ENCODE measurements at places on chromosomes 5 and 9. TPM values are rescaled to one million over a fixed set of nuclear protein-coding genes. Genes with fewer than 3 reads are reported as not detected.

LPCAT1 gene
- 22.2 TPM for total RNA-seq

DNA sequence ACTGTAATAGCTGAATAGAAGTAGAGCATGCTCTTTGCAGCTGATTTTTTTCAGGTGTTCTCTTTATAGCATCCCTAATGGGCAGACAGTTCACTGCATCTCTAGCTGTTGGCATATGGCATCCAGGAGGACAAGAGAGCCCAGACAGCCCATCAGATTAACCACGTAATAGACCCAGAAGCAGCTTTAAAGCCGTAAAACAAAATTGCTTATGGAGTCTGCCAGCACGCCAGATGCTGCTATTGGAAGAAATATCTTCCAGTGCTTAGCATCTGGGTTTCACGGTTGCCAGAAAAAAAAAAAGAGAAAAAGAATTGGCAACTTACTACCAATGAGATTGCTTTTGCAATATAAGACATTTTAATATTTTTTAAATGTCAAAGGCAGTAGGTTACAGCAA is 869.4 kb upstream of the NUDT12 start:
- DNase-seq = no peak

GRCh38 chr5:110879675-110880074 is 140.9 kb downstream of the SLC25A46 start:
- no peak for DNase-seq

DNA sequence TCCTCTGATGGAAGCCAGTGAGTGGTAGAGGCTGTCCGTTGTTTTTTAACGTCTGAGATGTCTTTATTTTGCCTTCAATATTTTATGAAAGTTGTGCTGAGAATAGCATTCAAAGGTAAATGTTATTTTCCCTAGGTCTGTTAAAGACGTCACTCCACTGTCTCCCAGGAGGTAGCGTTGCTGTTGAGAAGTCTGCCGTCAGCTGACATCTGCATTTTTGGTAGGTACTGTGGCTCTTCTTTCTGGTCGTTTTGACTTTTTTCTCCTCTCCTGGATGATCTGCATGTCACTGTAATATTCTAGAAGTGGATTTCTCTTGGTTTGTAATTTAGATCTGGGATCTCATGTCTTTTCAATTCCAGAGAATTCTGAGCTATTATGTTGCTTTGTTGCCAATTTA is 26.4 kb downstream of the SURF6 start:
- DNase-seq = no peak

DNA sequence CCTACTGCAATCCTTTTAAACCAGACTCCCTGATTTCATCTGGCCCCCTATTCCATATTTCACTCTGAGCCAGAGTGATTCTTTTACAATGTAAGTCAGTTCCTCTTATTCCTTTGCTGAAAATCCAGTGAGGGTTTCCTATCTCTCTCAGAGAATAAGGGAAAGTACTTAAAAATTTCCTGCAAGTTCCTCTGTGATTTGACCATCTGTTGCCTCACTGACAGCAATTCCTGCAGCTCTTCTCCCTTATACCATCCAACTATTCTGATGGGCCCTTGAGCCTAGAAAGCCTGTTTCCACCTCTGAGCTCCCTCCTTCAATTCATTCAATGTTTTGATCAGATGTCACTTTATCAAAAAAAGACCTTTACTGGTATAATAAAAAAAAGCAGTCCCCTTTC is 317.1 kb upstream of the CCNH start:
- DNase-seq = no peak

DNA sequence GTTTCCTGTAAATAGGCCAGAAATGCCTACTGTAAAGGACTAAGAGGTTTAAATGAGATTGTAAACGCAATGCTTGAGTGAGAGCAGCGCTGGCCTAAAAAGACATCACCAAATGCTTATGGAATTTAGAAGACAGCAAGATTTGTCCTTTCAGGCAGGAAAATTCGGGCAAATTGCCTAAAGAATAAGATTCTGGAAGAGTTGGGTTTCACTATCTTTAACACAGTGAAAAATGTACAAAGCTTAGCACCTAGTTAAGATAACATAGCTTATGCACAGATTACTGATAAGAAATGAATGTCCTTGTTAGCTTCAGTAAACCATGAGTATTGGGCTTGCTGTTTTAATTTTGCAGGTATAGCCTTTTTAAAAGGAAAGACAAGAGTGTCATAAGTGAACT is 4.7 kb downstream of the FKBP15 start:
- no peak for DNase-seq

ARID3C gene
- total RNA-seq = not detected

STRBP gene
- 2.5 TPM for total RNA-seq

DNA sequence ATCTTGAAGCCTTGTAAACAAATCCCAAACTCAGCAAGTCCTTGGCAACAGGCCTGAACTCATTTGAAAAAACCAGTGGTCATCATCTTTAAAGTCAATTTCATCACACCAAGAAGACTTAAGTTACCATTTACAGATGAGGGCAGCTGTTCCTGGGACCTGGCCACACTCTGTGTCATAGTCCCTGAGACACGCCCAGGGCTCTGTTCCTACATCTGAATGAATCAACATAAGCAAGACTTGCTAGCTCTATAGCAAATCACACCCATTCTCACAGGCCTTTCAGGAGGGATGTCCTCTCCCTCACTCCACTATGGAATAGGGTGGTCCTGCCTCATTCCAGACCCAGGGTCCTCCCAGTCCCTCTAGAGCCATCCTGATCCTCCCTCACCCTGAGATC is 142.8 kb downstream of the NSG2 start:
- DNase-seq = no peak

DNA sequence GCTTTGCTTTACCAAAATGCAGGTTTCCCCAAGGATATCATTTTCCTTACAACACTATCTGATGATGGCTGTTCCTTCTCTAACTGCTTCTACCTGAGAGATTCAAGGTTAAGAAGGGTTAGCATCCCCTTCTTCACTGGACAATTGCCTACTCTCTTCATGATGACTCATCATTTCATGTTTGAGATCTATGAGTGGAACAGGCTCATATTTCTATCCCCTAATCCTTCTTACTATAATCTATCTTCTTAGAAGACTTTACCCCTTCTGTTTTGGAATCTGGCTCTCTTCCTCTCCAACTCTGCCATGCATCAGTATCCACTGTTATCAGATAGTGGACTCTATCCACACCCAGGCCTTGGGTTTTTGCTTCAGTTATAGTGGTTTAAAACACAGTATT is 54.3 kb downstream of the NR3C1 start:
- peak; percentile 37 for DNase-seq

- DNase-seq = peak; percentile 65
These were observed 115.4 kb downstream of the ZNF608 start for GRCh38 chr5:124630767-124631704.

DNA sequence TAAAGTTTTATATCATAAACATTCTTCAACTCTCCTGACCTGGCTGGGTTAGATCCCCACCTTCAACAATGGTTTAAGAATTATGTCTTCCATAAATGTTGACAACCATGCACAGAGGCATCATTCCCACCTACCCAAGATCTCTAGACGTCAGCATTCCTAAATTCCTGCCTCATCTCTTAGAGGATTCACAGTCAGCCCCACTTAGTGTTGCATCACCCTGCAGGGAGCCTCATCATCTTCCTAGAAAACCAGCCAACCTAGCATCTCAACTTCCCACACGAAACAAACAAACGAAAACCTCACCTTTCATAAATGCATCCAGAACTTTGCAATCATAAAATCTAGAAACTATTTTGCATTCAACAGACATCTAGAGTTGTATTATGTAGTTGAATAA is 816.1 kb upstream of the C9orf72 start:
- no peak for DNase-seq

PCDHA9 gene
- under 0.01 TPM for total RNA-seq

SIT1 gene
- not detected for total RNA-seq

FOXD4L6 gene
- total RNA-seq = not detected

DNA sequence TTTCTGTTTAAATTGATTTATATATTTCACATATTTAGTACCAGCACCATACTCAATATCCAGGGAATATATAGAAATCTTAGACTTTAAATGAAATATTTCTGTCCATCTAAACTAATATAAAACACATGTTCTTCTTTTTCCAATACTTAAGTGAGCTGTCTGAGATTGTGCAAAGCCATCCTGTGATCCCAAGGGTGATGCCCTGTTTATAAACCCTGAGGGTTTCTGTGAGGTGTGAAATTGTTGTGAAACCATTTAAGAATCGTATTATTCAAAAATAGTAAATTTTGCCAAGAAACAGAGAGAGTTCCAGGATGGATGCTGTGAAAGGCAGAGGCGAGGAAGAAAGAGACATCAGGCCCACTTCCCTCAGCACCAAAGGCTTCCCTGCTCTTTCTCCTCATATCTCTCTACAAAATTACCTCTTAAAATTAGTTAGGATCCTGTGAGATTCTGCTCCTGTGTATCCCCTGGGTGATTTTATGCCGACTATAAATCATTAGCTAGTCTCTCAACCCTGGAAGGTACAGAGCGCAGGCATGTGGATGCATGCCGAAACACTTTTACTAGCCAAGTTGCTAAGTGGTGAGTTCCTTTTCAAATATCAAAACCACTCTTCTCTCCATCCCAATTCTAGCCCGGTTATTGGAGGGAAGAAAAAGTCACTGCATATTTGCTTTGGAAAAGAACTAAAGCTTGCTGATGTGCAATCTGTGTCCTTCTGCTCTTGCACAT is 183.0 kb downstream of the GLIS3 start:
- DNase-seq = no peak

NUDT12 gene
- 10.0 TPM for total RNA-seq

GRCh38 chr9:126919193-126919592 is 4.6 kb downstream of the RALGPS1 start:
- no peak for DNase-seq

GRCh38 chr9:93656426-93657239 is 80.2 kb downstream of the PHF2 start:
- no peak for DNase-seq

GRCh38 chr5:149895416-149896345 is 48.9 kb downstream of the PDE6A start:
- peak; percentile 10 for DNase-seq

UBE2B gene
- total RNA-seq = 6.3 TPM

DNA sequence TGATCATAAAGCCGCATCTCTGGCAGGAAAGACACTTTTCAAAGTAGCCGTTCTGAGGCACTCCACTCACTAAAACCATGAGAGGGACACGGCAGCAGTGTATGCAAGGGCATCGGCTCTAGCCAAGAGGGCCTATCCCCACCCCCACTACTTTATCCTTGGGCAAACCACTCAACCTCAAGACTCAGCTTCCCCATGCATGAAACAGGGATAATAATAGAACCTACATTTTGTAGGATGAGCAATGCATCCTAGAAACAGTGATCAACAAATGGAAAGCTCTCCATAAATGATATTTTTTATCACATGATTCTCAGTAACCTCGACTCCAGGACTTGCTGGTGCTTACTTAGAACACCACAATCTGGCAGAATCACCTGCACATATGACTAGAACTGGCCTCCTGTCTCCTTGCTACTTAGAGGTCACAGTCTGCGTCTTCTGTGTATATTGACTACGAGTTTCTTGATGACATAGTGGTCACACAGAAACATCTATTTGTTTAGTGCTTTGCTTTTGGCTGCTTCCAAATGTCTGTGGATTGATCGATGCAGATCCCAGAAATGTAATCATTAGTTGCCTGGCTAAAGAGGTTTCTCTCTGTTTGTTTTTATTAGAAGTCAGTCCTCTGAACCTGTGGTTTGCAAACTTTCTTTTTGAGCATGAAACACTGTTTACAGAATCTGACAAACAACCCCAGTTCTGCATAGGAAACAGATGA is 102.1 kb downstream of the LHFPL2 start:
- peak; percentile 75 for DNase-seq

DNA sequence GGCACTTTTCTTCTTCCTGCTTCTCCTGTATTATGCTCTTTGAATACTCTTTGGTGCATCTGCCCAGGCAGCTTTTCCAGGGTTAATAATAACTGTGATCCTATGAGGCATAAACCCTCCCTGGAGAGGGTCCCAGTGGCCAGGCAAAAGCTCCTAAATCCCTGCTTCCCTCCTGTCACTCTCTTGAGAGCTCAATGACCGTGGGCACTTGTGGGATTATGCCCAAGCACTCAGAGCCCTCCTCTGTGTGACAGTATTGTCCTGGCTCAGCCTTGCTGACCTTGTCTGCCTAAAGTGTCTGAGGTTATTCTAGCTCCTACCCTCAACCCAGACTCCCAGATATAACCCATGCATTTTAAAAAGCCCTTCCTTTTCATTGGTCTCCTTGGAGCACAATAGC is 51.9 kb downstream of the GALNT10 start:
- DNase-seq = no peak

DNA sequence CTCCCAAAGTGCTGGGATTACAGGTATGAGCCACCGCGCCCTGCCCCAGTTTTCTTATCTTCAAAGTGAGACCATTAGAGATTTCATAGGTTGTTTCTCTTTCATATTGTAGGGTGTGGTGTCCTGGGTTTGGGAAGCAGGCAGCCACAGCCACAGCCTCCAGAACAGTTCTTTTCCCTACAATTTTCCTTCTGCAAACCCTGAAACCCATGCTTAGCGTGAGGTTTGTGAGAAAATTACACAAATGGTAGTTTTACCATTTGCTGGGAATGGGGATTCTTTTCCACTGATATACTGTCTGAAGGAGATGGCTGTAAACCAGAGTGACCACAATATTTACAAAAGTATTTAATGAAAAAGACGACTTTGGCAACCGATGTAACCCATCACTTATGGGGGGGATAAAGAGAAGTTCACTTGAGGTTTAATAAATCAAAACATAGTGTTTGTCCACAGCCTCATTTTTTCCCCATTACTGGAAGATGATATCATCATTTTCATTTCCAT is 26.7 kb upstream of the ECM2 start:
- DNase-seq = peak; percentile 87

RUSC2 gene
- 18.3 TPM for total RNA-seq

GRCh38 chr5:180467028-180467975 is 26.9 kb upstream of the CNOT6 start:
- DNase-seq = no peak

GRCh38 chr5:149264439-149265067 is 7.1 kb upstream of the AFAP1L1 start:
- no peak for DNase-seq

WHRN gene
- total RNA-seq = 0.28 TPM

CBY3 gene
- 0.18 TPM for total RNA-seq

DNA sequence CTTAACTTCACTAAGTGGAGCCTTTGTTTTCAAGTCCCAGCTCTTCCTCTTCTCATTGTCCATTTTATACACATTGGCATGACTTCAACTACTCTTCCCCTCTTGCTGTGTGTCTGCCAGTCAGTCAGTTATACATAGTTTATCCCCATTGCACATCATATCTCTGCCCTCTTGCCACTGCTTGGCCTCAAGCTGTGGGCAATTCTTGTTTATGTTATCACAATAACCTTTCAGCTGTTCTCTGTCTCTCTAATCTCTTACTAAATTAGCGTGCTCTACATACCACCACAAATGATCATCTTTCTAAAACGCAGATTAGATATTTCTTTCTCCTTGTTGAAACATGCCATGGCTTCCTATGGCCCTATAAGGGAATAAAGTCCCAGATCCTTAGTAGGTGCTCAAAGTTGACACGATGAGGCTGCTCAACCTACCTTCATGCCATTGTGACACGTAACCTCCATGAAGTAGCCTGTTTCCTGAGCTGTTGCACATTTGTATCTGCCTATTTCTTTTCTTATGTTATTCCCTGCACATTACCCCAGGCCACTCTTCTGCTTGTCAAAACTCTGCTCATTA is 239.3 kb downstream of the GAS1 start:
- DNase-seq = no peak

CLIC3 gene
- total RNA-seq = 0.28 TPM

GLRA1 gene
- total RNA-seq = not detected

GRCh38 chr5:141617128-141617527 is 1.7 kb downstream of the DIAPH1 start:
- peak; percentile 29 for DNase-seq
